ENCODE measurements at places on chromosomes 12 and 14.

DNA sequence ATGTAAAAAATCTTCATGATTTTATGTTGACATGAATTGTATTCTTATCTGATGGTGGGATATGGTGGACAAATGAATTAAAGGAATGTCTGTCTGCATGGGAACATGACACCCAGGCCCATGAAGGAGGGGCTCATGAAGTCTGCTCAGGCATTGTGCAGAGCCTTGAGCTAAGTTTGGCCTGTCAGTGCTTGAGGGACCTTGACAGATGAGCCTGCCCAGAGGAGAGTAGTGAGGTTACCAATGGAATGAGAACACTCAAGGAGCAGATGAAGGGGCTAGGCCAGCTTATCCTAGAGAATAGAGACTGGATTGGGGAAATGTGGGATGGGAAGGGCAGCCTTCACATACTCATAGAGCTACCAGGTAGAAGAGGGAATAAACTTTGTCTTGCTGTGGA is 68.8 kb downstream of the TMX1 start:
- no peak for DNase-seq

- DNase-seq = no peak
Measured at GRCh38 chr12:120960657-120961056, 17.7 kb upstream of the HNF1A start.

- no peak for DNase-seq
Measured at GRCh38 chr14:104226421-104227383, 88.3 kb downstream of the KIF26A start.

DNA sequence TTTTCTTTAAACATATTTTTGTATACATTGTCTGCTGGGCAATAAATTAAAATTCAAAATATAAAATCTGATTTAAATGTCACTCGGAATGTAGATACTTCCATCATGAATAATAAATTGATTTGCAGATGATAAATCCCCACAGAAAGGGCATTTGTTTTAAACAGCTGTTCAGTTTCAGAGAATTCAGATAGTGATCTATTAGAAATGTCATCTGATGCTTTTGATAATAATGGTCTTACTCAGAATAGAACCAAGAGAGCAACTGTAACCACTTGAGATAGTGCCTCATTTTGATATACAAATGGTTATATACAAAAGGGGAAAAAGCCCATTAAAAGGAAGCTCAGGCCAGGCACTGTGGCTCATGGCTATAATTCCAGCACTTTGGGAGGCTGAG is 43.4 kb downstream of the CDK17 start:
- DNase-seq = no peak

GRCh38 chr12:88662961-88663360 is 82.7 kb upstream of the KITLG start:
- no peak for DNase-seq

DNA sequence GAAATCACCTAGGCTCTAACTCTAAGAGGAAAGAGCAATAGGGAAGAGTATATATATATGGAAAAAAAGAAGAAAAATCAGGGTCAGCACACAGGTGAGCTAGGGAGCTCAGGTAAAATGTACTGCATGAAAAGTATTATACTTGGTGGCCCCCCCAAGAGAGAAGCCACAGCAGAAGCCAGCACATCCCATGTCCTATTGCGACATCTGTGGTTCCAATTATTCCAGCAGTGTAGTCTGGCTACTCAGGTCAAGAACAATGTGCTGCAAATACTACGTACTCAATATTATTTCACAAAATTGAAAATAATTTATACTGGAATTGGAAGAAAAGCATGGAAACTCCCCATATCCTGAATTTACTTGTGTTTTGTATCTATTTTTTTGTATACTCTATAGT is 85.5 kb downstream of the CEP83 start:
- no peak for DNase-seq

- DNase-seq = no peak
Measured at GRCh38 chr14:92563359-92563758, 49.8 kb downstream of the RIN3 start.

DNA sequence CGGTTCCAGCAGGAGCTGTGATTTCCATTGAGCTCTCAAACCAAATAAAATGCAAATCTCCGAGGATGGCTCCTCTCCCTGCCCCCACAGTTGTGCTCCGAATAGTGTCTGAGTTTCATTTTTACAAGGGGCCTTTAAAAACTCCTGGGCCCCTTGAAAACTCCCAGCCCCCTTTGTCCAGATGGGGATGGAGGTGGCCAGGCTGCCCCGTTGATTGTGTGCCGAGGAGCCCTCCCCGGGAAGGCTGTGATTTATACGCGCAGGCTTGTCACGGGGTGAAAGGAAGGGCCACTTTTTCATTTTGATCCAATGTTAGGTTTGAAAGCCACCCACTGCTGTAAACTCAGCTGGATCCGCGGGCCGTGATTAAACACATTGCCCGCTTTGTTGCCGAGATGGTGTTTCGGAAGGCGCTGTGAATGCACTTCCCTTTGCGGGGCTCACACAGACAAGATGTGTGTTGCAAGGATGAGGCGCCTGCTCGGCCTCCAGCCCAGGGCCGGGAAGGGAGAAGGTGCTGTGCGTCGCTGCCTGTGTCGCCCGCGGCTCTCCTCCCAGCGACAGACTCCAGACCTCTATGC is 98.8 kb downstream of the TMEM132C start:
- DNase-seq = no peak

DNA sequence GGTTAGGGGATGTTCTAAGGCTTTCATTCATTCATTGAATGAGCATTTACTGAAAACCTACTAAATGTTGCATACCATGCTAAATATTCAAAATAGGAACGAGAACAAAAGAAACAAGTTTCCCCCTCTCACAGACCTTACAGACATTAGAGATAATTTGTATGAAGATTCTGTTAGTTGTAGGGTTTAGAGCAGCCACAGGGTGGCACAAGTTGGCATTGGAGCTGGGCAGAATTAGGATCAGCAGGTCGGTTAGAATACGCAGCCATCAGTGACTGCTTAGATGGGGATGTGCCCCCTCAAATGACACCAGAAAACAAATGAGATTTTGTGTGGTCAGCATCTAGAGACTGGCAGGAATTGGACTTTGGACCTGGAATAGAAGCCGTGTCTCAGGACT is 166.3 kb upstream of the DAAM1 start:
- no peak for DNase-seq

DNA sequence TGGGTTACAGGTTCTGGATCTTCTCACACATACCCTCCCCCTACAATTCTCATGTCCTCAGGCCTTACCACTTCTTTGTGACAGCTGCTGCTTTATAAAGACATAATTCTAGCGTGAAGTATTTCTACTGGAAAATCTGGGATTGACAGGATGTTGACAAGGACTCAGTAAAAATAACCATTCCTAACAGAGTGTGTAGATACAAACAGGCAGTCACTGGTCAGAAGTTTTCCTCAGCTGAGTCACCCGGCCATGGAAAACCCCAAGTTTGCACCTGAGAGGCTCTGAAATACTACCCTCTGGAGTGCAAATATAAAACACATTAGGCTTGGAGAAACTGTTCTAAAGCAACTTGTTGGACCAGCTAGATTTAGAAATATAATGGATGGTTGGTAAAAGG is 54.4 kb downstream of the SPPL3 start:
- DNase-seq = no peak

DNA sequence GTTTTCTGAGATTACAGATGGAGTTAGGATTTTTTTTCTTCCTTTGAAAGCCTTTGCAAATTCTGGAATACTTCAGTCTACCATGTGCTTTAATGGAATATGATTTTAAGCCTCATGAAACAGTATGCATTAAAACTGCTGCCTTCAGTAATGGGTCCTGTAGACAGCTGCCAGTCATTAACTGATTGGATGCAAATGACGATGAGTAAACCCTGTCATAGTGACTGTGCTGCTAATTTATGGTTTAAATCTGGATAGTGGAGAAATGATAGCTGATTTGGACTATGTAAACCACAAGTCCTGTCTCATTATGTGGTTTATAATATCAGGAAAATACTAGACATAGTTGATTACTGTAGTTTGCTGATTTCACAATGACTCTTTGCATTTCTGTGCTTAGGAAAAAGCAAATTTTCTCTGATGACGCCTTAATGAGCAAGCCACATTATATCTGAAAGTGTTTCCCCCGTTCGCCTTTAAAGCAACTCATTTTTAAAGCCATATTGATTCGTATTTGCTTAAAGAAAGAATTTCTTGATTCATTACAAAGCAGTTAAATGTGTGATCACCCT is 217.6 kb downstream of the TMTC2 start:
- no peak for DNase-seq

DNA sequence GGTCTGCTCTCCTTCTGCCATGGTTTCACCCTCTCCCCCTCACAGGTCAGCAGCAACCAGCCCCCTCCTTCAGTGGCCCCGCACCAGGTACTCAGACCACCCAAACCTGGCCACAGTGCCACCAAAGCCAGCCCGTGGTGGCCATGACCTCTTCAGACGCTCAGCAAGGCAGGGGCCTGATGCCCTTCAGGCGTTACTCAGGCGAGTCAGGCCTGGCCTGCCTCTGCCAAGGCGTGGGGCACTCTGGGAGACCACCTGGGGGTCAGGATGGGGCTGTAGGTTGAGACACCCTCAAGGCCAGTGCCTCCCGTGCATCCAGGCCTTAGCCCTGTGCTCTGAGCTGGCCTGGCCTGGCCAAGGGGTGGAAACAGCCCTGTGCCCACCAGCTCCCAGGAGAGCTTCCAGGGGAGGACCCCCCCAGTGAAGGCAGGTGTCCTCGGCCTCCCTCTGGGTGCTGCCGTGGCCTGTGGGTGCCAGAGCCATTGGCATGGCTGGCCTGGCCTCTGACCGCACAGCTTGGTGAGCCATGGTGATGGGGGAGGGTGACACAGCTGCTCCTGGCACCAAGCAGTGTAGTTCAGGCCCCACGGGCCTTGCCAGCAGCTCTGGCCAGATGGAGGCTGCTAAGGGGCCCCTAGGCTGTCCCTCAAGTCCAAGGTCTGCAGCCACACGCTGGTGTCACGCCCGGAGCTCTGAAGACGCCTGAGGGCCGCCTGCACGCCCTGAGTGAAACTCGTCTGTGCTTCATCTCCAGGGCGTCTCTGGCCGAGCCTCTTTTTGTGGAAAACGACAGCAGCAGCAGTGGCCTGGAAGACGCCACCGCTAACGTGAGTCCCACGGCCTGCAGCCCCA is 15.1 kb downstream of the XRCC3 start:
- no peak for DNase-seq

DNA sequence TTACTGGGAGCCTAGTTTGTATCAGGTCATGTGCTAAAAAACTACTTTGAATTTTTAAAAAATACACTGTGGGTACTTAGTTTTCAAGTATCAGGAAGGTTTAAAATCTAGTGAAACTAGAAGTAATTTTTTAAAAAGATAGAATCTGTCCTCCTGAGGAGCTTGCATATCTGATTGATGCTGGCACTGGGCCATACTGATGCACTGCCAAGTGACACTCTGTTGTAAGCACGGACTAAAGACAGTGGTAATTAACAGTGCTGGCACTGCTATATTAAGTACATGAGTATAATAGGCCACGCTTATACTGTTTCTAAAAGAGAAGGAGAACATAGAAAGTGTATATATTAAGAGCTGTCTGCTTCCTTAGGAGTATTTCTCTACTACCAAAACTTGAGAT is 10.0 kb upstream of the TBC1D30 start:
- no peak for DNase-seq
